ENCODE measurements at places on chromosomes 5 and 9.

DNA sequence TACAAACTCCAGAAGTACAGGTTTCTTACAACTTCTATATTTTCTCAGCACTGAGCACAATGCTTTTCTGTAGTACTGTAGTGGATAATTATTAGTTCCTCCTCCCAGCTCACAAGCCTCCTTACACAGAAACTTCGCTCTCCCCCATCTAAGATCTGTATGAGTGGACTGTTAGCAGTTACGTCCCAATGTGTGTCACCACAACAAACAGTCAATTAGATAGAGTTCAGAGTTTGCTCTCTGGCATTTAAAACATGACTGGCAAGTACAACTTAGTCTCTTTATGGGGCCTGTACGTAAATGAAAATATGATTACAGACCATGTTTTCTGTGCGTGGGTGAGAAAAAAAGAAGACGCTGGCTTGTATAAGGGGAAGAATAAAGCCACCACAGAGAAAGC, 631.4 kb upstream of the DMAC1 start:
- DNase-seq, result no peak

DNA sequence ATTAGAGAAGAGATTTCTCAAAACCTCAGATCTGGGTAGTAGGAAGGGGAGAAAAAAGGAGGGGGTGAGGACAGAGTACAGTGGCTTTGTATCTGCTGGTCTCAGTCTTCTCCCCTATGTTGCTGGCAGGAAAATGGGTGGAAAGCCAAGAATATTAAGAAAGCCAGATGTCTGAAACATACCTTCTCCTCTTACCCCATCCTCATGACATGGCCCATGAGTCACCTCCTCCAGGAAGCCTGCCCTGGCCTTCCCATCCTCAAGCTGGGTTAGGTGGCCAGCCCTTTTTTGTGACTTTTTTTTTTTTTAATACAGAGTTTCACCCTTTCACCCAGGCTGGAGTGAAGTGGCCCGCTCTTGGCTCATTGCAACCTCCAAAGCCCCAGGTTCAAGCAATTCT, 61.8 kb downstream of the ABCA1 start:
- no peak for DNase-seq

GRCh38 chr5:132265336-132266030, 8.0 kb downstream of the PDLIM4 start:
- DNase-seq, result no peak

- no peak for DNase-seq
These were observed 438.0 kb upstream of the MPDZ start for GRCh38 chr9:13717322-13718054.

DNA sequence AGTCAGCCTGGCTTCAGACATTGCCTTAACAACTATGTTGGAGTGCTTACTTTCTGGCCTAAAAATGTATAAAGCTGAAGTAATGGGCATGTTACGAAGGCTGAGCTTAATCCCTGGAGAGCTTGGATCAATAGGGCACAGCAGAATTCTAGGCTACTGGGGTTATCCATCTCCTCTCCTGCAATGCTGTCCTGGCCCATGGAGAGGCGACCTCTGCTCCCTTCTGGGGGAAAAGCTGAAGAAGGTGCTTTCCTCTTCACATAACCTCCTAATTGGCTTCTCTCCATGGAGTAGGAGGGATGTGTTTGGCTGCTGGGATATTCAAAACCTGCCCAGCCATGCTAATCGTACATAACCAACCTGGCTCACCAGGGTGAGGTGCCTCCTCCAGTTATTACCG, 403.5 kb downstream of the DMRT2 start:
- DNase-seq, result no peak

DNA sequence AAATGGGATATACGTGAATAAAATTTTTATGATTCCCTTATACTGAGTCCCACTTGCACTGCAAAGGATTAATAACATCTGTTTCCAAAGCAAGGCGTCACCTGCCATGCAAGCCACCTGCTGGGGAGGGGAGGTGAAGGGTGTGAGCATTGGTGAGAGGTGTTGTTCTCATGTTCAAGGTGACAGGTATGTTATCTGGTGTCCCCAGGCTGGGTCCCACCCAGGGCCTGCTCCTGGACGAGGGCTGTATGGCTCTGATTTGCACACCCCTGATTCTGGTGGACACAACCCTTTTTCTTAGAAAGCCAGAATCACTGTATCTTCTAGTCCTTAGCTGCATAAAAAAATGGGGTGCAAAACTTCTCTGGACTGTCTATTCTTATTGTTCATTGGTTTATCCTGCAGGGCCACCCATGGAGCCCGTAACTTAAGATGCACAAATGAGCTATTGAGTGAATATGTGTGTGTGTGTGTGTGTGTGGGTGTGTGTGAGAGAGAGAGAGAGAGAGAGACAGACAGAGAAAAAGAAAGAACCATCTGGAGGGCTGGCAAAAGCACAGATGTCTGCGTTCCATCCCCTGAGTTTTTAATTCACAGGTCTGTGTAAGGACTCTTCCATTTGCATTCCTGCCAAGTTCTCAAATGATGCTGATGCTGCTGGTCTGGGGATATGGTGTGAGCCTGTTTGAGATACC, 53.7 kb downstream of the SYK start:
- DNase-seq, result no peak

DNA sequence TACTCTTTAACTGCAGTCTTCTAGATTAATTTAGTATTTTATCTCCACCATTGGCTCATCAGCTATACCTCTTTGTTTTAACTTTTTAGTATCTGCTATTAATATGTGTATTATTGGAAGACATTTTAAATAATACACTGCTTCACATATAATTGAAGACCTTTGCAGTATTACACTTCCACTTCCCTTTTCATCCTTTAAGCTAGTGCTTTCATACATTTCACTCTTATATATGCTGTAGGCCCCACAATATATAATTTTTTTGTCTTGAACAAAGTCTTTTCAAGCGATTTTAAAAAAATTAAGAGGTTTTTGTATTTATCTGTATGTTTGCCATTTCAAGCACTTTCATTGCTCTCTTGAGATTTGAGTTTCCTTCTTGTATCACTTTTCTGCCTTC, 8.6 kb upstream of the LPCAT1 start:
- no peak for DNase-seq

GRCh38 chr9:3436629-3437420, 89.0 kb downstream of the RFX3 start:
- DNase-seq, result no peak

DNA sequence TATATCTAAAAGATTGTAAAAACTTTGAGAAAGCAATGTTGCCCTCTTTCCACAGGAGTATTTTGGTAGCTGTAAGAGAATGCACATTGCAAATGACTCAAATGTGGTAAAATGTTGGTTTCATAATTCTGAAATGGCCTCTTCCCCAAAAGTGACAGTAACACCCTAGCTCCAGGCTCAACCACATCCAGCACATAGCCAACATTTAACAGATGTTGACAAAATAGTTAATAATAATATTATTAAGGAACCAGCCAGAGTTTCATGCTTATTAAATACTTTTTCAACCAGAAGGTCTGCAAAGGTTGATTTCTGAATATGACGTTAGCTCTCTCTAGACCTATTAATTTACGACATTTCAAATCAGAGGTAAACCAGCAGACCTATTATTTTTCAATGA, 1.3 kb downstream of the ANXA1 start:
- DNase-seq, result no peak

Data from hematopoietic multipotent progenitor cell treated with erythropoietin and hydrocortisone succinate and interleukin-3 and kit ligand, for 15 days (in vitro differentiated cells).